ENCODE measurements at places on chromosomes 7 and 10.

GRCh38 chr7:151693140-151693539 is 173.4 kb upstream of the RHEB start:
- no peak for DNase-seq

DNA sequence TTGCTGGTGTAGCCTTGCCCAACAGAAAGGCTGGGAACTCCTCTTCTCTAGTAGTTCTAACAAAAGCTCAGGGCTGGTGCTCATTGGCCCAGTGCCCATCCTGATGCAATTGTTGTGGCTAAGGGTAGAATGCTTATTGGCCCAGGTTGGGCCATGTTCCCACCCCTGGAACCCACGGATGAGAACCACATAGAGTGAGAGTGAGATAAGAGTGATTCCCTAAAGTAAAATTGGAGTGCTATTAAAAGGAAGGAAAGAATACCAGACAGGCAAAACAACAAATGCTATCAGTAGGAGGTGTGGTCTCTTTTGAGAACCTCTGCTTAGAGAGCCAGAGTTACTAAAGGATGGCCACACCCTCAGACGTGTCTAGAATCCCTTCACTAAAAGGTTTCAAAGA is 49.2 kb downstream of the LGI1 start:
- no peak for DNase-seq

- no peak for DNase-seq
Measured at GRCh38 chr10:103276251-103276895, 565 bp upstream of the INA start.

GRCh38 chr10:27743012-27743876 is 2.4 kb downstream of the MKX start:
- DNase-seq: peak; percentile 29

- no peak for DNase-seq
Measured at GRCh38 chr7:48708635-48709034, 215.7 kb upstream of the CDC14C start.

GRCh38 chr7:130741331-130741995 is 7.5 kb upstream of the KLF14 start:
- no peak for DNase-seq

DNA sequence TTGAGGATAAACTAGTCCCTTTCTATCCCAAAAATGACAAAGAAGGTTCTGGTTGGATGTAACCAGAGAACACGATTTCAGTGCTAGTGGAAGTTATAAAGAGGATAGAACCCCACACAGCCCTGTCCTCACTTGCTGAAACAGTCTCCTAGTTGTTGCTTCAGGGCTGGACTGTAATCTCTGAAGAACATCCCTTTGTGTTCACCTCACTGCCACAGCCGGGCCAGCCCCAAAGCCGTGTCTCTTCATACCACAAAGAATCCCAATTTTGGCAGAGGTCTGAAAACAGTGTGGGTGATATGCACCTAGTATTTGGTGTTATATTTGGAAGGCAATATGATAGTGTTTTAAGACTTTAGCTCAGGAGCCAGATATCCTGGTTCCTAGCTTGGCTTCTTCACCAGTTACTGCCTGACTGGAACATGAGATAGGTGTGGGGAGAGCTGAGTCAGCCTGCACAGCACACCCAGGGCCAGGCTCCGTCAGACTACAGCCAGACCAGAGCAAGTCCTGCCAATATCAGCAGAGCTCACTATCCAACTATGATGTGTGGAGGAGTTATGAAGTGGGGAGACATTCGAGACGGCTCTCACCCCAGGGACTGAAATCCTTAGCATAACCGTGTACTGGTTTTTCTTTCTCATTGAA is 21.2 kb downstream of the CYP3A4 start:
- DNase-seq: no peak

DNA sequence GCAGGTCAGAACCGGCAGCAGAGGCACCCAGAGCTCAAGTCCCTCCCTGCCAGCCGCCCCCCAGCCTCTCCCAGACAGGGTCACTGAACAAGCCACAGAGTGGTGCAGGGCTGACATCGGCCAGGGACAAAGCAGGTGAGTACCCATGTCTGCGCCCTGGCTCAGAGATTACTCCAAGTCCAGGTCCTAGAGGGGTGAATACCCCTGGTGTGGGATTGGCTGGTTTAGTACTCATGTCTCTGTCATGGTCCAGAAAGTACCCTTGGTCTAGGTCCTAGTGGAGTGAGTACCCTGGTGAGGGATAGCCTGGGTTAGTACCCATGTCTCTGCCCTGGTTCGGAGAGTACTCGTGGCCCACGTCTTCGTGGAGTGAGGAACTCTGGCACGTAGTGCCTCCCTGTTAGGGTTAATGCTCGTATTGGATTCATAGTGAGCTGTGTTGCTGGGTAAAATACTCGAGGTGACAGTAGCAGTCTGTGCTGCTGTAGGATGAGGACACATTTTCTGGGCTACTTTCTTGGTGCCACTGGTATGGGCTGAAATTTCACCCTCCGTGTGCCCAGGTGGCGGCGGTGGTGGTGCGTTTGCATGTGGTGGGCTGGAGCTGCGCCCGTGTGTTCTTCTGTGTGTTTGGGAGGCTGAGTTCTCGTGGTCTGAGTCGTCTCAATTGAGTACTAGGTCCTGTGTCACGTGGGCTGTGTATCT is 25.5 kb upstream of the KNDC1 start:
- no peak for DNase-seq

GRCh38 chr7:131843898-131844331 is 287.5 kb upstream of the PODXL start:
- no peak for DNase-seq

GRCh38 chr7:27182285-27182841 is 2.7 kb downstream of the HOXA11 start:
- no peak for DNase-seq

GRCh38 chr10:57102236-57102635 is 741.2 kb upstream of the ZWINT start:
- DNase-seq: no peak

- DNase-seq: no peak
Measured at GRCh38 chr7:10913457-10913856, 60.2 kb upstream of the PHF14 start.

- DNase-seq: no peak
Measured at GRCh38 chr7:30846378-30846777, 65.3 kb upstream of the AQP1 start.

DNA sequence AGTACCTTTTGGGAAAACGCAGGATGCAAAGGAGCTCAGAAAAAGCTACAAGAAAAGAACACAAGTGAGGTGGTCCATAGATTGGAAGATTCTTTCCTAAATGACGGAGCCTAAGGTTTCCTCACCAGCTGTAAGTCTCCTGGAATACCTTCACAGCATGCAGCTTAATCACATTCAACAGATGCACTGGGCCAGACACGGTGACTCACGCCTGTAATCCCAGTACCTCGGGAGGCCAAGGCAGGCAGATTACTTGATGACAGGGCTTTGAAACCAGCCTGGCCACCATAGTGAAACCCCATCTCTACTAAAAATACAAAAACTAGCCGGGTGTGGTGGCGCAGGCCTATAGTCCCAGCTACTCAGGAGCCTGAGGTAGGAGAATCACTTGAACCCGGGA is 228.7 kb downstream of the FRMD4A start:
- no peak for DNase-seq

- no peak for DNase-seq
Measured at GRCh38 chr7:107398161-107398560, 71.7 kb upstream of the GPR22 start.

DNA sequence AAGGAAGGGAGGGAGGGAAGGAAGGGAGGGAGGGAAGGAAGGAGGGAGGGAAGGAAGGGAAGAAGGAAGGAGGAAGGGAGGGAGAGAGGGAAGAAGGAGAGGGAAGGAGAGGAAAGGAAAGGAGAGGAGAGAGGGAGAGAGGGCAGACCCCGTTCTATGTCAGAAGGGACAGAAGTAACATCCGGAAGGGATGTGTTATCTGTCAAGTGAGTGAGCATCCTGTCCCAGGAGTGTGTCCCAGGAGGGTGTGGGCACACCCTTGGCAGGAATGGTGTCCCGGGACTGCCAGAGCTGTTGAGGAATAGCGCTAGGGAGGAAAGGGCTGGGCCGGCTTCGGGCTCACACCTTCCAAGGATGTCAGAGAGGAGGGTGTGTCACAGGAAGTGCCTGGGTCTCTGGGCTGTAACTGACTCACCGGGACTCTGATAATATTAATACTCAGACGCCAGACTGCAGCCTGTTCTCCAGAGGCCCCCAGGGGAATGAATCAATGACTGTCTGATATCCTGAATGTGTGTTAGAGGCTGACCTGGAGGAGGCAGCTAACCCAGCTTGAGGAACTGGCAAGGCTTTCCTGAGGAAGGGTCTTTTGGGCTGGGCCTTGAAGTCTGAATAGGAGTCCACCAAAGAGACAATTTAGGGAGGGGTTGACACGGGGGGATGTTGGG is 125.6 kb upstream of the TNRC18 start:
- no peak for DNase-seq

DNA sequence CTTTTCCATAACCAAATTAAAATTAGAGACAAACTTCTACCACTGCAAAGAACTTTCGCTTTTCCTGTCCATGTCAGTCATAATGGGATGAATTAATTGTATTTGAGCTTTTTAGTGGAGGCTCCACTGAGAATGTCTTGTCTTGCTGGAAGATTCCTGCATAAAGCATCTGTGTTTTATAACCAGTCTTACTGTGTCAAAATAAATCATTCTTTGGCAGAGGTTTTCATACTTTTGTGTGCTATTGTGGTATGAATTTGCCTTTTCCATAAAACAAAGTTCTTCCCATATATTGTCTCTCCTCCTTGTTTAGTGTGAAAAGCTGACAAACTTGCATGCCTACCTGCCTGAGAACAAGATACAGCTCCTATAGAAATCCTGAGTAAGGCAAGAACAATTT is 124.8 kb upstream of the CCDC6 start:
- no peak for DNase-seq

- no peak for DNase-seq
Measured at GRCh38 chr10:70324339-70324861, 40.6 kb upstream of the NPFFR1 start.

GRCh38 chr7:123314886-123315285 is 115.1 kb upstream of the SLC13A1 start:
- DNase-seq: no peak

DNA sequence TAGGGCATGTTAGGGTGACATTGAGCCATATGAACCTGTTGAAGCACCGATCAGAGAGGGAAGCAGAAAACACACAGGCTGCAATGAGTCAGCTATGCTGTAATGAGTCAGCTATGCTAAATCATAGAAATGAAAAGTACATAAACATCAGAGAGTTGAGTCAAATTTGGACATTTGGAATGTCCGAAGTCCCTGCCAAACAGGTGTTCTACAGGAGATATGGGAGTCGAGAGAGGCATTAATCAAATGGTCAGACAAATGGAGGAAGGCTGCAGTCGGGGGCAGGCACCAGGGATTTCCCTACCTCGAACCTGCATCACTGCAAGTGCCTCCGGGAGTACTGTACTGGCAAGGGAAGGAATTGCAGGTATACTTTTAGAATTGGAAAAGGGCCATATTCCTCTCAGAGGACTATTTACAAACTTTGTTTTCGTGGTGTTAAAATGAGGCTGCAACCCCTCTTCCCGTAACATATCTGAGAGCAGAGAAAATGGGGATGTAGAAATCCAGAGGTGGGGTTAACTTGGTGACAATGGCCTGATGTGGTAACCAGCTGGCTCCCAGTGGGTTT is 8.8 kb upstream of the ZC3HAV1 start:
- no peak for DNase-seq

GRCh38 chr10:122551450-122551849 is 9.1 kb upstream of the DMBT1 start:
- DNase-seq: no peak

- no peak for DNase-seq
Measured at GRCh38 chr10:110350812-110351211, 46.1 kb upstream of the SMNDC1 start.

DNA sequence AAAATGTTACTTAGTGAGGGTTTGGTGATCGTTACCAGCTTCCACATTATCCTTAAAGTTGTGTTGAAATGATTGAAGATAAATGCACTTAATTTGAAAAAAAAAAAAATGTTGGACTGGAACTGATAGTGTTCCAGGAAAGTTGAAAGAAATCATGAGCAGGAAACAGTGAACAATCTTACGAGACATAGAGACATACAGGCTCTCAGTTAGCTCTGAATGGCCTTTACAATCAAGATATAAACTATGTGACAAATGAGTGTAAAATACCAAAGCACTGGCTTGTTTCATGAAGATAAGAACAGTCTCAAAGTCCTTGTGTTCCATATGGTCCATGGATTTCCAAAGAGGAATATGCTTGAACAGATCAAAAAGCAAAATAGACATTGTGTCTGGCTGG is 430.1 kb upstream of the ETV1 start:
- DNase-seq: no peak

GRCh38 chr10:45155784-45156183 is 155.1 kb downstream of the ZNF22 start:
- DNase-seq: no peak

DNA sequence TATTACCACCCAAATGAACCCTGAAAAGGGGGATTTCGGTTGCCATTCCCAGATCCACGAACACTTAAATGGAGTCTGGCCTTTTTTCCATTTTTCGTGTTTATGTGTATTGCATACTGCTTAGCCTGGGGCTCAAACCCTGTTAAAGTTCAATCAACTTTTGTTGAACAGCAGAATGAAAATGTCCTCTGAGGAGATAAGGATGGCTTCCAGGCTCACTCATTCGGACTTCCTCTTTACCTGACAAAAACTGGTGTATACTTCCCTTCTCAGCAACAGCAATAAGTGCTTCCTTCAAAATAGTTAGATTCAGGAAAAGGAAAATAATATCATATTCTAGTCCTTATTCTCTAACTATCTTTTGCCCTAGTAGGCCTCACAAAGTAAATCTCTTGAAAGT is 61.1 kb upstream of the ARID5B start:
- no peak for DNase-seq

- no peak for DNase-seq
Measured at GRCh38 chr7:78542541-78542940, 744.0 kb downstream of the PHTF2 start.

DNA sequence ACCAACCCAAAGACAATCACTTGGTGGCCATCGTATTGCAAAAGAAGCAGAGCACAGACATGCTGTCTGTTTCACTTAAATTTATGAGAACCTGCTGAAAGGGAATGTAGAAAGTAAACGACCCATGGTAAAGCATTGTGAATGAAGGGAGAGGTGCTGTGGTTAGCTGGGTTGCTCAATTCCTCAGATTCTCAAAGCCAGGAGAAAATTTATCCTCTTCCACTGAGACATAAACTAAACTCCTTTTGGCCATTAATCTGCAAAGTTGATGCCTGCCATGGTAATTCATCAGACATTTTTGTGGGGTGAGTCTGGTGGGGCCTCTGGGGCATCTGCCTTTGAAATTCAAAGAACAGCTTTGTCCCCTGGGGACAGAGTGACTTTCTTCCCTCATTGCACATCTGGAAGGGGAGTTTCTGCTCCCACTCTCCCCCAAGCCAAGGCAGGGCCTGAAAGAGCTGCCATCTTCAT is 951.0 kb downstream of the LRMDA start:
- DNase-seq: no peak

- DNase-seq: no peak
Measured at GRCh38 chr7:137097111-137097510, 228.7 kb downstream of the CHRM2 start.
